Osteoblast (primary cell): ENCODE measurements at places on chromosomes 16 and 17. TPM values are rescaled to one million over a fixed set of nuclear protein-coding genes. Genes with fewer than 3 reads are reported as not detected.

GRCh38 chr17:65800655-65801054, 239.2 kb upstream of the AXIN2 start:
- DNase-seq: no peak
- no peaks in the 10 kb centered on the region for H3K4me1 ChIP-seq
- no peak overlapping the region for H3K27ac ChIP-seq
- H3K4me3 ChIP-seq: no peak overlapping the region
- H3K27me3 ChIP-seq: no peaks in the 10 kb centered on the region

GRCh38 chr17:6548578-6549330, 7.6 kb downstream of the PITPNM3 start:
- H3K27me3 ChIP-seq: no peaks in the 10 kb centered on the region
- H3K36me3 ChIP-seq: no peaks in the 10 kb centered on the region
- H3K4me3 ChIP-seq: peak overlapping the region; percentile 17
- peak; percentile 88 for DNase-seq
- peaks cover 13% of the 10 kb centered on the region for H3K4me1 ChIP-seq

DNA sequence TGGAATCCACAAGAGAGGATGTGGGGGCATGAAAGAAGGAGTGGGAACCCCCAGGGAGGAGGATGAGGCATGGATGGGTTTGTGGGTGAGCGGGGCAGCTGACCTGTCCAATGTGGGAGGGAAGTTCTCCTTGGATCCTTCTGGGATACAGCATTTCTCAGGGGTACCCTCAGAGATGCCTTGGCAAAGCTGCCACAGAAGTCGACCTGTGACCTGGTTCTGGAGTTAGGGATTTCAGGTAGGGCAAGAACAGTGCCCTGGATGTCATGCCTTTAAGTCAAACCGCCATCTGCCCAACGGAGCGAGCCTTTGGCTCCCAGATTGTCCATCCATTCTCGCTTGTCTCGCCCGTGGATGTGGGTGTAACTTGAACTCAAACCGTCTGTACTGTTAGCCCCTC, 30.0 kb downstream of the WSCD1 start:
- no peak overlapping the region for H3K4me3 ChIP-seq
- H3K27ac ChIP-seq: no peak overlapping the region
- H3K27me3 ChIP-seq: peaks cover 6% of the 10 kb centered on the region
- H3K4me1 ChIP-seq: no peaks in the 10 kb centered on the region
- no peaks in the 10 kb centered on the region for H3K36me3 ChIP-seq

DNA sequence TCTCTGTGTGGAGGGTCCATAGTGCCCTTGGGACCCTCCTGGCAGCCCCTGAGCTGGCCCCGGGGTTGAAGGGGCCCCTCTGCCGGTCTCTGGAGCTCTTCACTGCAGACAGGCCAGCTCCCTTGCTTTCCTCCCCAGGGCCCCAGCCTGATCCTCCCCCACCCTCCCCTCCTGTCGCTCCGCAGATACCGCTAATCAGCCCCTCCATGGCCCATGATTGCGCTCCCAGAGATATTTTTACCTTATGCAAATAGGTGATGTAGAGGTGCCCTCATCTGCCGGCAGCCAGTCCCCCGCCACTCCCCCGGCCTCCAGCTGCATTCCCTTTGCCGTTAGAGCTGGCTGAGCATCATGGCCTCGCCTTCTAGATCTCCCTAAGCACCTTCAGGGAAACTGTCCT, 9.2 kb downstream of the MMP15 start:
- no peak overlapping the region for H3K27ac ChIP-seq
- no peaks in the 10 kb centered on the region for H3K4me1 ChIP-seq
- H3K4me3 ChIP-seq: no peak overlapping the region
- H3K36me3 ChIP-seq: no peaks in the 10 kb centered on the region

- peaks cover 34% of the 10 kb centered on the region for H3K27me3 ChIP-seq
- no peaks in the 10 kb centered on the region for H3K36me3 ChIP-seq
- H3K4me1 ChIP-seq: peaks cover 12% of the 10 kb centered on the region
- no peak overlapping the region for H3K27ac ChIP-seq
Observed at GRCh38 chr17:56599566-56599965, 6.1 kb downstream of the NOG start.

- DNase-seq: no peak
- H3K27ac ChIP-seq: no peak overlapping the region
- no peaks in the 10 kb centered on the region for H3K27me3 ChIP-seq
- H3K4me1 ChIP-seq: no peaks in the 10 kb centered on the region
Observed at GRCh38 chr16:8005096-8005860, 585.0 kb downstream of the TMEM114 start.

- no peak overlapping the region for H3K27ac ChIP-seq
- H3K4me3 ChIP-seq: no peak overlapping the region
- no peaks in the 10 kb centered on the region for H3K27me3 ChIP-seq
- DNase-seq: no peak
- H3K4me1 ChIP-seq: no peaks in the 10 kb centered on the region
Observed at GRCh38 chr16:62068747-62069146, 32.5 kb upstream of the CDH8 start.

Gene EPOP
- 1.2 and 2.2 TPM in 2 replicates for total RNA-seq

Gene BRICD5
- 1.5 and 2.5 TPM in 2 replicates for total RNA-seq

Gene OTOP2
- not detected in 2 replicates for total RNA-seq

Gene TP53TG3
- total RNA-seq: 0.36 TPM in 1 of 2 replicates, not detected in the other
